ENCODE measurements at places on chromosomes 6 and 20.

- no peak for DNase-seq
Measured at GRCh38 chr20:59657459-59658046, 53.2 kb downstream of the PHACTR3 start.

DNA sequence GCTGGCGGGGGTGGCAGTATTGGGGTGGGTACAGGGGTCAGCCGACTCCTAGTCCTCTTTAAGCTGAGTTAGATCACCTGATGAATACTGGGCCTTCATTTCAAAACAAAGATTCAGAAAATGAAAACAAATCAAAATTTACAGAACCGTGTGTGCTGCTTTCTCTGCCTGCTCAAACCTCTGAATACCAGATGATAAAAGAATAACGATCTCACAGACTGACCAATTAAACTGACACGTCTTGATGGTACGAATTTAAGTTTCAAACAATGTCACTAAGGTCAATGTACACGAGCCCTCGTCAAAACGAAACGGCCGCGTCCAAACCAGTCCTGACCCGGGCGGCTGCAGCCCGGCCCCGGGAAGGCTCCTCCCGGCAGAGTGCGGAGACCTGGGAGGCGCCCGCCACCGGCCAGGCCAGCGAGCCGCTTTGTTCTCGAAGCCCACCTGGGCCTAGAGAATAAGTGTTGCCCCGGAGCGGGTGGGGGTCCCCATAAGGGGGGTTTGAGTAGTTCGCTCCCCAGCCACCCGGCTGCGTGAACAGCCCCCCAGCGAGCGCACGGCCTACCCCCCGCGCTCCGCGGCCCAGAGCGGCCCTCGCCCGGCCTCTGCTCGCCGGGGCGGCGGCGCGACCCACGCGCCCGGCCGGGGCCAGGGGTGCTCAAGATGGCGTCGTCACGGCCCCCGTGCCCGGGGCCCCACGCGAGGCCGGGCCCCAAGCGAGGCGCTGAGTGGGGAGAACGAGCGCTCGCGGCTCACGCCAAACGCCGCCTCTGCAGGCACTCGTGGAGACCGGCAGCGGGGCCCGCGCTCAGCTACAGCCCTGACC lies 728 bp downstream of the PSMA7 start:
- peak; percentile 18 for DNase-seq

DNA sequence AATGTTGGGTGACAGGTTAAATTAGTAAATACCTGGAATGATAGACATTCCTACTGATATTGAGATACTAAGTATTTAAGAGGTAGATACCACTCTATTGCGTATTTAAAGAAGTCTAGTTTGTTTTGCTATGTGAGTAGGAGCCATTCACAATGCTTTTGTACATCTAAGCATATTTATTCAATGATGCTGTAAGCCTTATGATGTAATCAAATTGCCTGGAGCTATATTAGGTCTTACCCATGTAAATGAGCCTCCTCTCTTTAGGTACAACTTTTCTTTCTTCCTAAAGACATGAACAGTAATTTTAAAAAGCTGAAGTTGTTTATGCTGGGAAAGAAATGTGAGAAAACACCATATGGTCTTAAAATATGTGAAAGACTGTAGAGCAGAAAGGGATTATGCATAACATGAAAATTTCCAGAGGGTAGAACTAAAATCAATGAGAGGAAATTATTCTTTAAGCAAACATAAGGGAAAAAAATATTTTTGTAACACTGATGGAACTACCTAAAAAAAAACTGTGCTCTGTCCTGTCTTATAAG lies 526.7 kb downstream of the EPHA7 start:
- DNase-seq: no peak

GRCh38 chr6:156175971-156176421 lies 601.2 kb upstream of the ARID1B start:
- peak; percentile 49 for DNase-seq

GRCh38 chr6:73248192-73248903 lies 14.6 kb downstream of the KHDC1 start:
- no peak for DNase-seq

GRCh38 chr20:43220612-43221011 lies 30.9 kb upstream of the PTPRT start:
- DNase-seq: no peak

DNA sequence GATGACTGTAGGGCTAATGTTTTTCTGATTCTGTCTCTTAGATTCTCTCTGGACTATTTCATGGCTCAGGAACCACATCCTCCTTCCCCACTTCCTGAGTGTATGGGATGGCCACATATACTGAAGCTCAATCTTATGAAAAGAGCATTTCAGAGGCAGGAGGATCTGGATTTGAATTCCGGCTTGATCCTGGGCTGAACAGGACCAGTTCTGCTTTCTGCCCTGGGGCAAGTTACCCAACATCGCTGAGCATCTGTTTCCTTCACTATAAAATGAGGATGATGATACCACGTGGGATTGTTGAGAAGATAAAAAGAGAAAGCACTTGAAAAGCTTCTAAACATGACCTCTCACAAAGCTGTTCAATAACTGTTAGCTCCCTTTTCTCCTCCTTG lies 168.4 kb upstream of the TNFAIP3 start:
- DNase-seq: peak; percentile 70

- peak; percentile 32 for DNase-seq
Measured at GRCh38 chr6:34576286-34576955, 20.3 kb upstream of the SPDEF start.

GRCh38 chr6:9178071-9178470 lies 742.7 kb upstream of the SLC35B3 start:
- no peak for DNase-seq

- no peak for DNase-seq
Measured at GRCh38 chr6:64256483-64256882, 620.9 kb downstream of the PHF3 start.

- no peak for DNase-seq
Measured at GRCh38 chr20:11387189-11387754, 530.4 kb upstream of the BTBD3 start.

GRCh38 chr6:139029470-139030227 lies 1.1 kb downstream of the ABRACL start:
- DNase-seq: peak; percentile 86

- no peak for DNase-seq
Measured at GRCh38 chr6:31878726-31879125, at the start of gene SLC44A4. Gene SLC44A4 (minus strand): TSS chr6:31878997. CDS start chr6:31878980, 17 bp downstream.

DNA sequence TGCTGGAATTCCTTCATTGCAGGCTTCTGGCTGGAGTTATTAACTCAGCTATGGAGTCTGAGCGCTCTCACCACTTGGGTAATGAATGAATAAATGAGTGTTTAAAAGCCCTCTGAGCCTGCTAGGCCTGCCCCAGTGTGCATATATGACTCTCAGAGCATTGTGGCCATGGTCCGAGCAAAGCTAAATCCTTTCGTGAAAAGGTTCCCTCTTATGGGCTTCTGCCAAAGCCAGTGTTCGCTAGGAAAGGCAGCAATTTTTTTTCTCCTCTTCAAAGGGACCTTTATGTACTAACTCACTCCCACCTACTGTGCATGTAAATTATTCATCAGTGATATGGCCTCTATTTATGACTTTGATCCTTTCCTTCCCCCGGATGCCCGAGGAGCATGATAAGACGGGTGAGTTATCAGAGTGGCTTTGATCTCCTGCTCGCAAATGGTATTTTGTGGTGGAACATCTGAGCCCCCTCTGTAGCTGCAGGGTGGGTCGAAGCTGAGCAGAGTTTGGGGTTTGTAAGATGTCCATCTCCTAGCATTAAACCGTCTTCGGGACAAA lies 88.6 kb downstream of the LINC00237 start:
- peak; percentile 30 for DNase-seq

DNA sequence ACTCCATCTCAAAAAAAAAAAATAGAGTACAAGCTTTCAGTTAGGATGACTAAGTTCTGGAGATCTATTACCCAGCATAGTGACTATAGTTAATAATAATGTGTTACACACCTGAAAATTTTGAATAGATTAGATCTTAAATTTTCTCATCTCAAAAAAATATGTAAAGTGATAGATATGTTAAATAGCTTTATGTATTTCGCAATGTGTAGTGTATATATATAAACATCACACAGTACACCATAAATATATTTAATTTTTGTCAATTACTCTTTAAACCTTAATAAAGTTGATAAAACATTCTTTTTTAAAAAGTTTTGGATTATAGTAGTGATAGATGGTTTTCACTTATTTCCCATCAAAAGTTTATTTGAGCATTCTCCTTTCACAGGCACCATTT lies 25.6 kb upstream of the LOC128125822 start:
- no peak for DNase-seq

- no peak for DNase-seq
Measured at GRCh38 chr6:138640028-138640427, 133.5 kb upstream of the CCDC28A start.

GRCh38 chr6:82362144-82362543 lies 1.5 kb upstream of the TPBG start:
- no peak for DNase-seq

GRCh38 chr6:43825187-43826115 lies 55.4 kb downstream of the VEGFA start:
- no peak for DNase-seq

DNA sequence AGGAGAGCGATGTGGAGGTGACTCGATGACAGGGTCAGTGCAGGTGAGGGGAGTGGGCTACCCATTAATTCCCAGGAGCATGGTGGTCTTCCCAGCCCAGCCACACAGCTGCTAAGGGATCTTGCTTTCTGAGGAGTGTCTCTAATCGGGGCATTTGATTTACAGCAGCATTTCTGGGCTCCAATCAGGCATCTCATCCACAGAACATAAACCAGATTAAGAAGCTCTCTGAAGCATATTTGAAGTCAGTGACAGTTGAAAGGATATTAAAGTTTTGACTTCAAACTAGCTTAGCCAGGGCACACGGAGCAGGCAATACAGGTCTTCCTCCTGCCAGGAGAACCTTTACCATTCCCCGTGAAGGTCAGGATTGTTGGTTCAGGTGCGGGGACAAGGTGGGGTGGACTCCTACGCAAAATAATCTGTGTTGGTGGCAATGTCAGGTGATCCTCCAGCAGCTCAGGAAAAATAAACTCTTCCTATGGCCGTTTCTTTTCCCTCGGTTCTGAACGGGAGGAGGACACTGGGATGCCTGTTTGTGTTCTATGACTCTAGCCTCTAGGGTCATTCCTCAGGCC lies 39.9 kb upstream of the ZNF831 start:
- no peak for DNase-seq

GRCh38 chr6:154901876-154902552 lies 93.1 kb upstream of the TIAM2 start:
- peak; percentile 51 for DNase-seq

DNA sequence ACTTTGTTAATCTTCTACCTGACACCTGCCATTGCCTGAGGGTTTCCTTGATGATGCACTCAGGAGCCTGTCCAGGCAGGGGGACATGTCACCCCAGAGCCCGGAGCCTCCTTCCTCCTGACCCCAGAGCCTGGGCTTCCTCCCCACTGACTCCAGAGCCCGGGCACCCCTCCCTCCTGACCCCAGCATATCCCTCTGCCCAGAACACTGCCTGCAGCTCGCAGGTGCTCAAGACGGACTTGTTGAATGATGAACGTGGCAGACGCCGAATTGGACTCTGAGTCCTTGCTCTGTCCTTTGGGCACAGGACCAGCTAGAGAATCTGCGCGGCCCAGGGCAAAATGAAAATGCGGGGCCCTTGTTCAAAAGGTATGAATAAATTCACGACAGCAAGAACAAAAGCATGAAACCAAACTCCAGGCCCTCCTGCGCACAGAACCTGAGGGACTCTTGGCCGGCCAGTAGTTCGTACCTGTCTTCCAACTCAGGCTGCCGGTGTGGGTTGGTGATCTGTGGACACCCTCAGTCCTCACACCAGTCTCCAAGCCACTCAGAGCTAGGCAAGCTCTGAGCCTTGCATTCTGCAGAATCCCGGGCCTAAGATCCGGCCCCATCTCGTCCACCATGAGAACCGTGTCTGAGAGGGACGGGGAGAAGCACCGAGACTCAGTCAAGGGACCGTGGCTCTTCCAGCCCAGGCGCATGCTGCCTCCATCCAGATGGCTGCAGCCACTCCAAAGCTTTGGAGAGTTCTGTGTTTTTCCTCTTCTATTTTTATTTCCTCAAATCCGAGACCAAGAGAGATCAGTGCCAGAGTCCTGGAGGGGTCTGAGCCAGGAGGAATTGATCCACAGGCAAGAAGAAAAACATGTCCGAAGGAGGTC lies 104.7 kb downstream of the BMP7 start:
- no peak for DNase-seq

DNA sequence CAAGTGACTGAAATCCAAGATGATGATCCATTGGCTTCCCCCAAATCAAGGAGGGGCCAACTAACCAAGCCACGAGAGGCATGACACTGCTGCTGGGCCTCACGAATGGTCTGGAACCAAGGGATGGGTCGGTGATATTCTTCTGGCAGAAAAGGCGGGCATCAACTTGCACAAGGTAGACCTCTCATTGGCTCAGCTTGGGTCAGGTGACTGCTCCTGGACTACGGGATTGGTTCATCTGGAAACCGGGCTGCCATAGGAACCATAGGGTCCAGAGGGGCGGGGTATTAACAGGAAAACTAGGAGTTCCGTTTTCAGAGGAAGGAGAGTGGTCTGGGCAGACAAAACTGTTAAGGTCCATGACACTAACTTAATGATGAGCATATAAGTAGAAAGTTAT lies 100.9 kb downstream of the TFAP2C start:
- DNase-seq: no peak

DNA sequence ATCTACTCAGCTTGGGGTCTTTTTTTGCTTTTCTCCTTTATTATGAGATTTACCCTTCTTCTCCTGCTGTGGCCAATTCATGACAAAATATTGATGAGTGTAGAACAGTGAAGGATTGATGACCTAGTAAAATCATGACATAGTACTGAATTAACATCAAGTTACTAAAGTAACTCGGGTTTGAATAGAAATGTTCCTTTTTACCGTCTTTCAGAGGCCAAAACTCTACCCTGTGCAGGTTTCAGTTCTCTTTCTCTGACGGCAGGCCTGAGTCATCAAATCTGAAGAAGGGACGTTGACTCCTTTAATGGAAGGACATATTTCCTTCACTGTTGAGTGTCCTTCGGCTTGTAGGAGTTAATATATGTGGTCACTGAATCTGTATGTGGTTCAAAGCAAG lies 80.7 kb downstream of the RREB1 start:
- DNase-seq: no peak

- DNase-seq: peak; percentile 34
Measured at GRCh38 chr6:41894366-41895299, 542 bp downstream of the USP49 start.

- DNase-seq: no peak
Measured at GRCh38 chr6:155234687-155235086, 29.1 kb upstream of the CLDN20 start.

GRCh38 chr6:79911992-79912391 lies 35.4 kb downstream of the ELOVL4 start:
- DNase-seq: no peak
